Thoracic aorta (tissue), 2 donors: ENCODE measurements at places on chromosomes 3 and 15. TPM values are rescaled to one million over a fixed set of nuclear protein-coding genes. Genes with fewer than 3 reads are reported as not detected.

DNA sequence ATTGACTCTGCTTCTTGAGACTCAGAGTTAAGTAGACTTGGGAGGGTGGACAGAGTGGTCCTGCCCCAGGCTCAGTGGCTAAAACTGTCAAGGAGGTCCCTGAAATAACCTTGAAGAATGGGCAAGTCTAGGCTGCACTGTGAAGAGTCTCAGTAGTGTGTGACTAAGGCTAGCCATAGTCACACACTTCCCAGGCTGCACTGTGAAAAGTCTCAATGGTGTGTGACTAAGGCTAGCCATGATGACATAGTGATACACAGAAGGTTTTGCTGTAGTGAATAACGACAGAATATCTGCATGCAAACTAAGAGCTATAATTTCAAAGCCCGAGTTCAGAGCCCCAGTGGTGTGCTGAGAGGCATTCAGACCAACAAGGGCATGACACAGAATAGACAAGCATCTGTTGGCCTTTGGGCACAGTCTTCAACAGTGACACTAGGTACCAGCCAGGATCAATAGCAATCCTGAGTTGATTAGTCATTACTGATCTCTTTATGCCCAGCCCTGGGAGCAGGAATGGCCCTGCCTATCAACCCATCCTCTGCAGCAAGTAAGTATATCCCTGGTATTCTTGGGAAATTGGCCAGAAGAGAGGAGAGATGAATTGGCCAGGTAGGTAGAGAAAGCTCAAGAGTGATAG, 72.4 kb upstream of the BBX start:
- no peaks in the 10 kb centered on the region for H3K36me3 ChIP-seq
- no peak overlapping the region for H3K27ac ChIP-seq
- H3K27me3 ChIP-seq = no peaks in the 10 kb centered on the region
- H3K4me1 ChIP-seq = no peaks in the 10 kb centered on the region

DNA sequence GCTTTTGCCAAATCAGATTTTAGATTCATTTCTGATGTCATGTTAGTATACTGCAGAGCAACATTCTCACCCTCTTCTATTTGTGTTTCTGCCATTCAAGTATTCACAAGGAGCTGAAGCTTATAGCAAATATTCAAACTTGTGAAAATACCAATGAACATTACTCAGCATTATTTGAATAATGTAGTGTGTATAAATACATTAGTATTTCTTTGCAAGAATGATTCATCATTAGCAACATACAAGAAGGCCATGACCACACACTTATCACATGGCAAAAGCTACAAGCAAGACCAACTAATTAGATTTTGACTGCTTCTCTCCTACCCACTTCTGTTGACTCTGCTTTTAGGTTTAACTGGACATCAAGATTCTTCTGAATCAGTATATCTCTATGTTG, 124.9 kb downstream of the IGSF11 start:
- no peaks in the 10 kb centered on the region for H3K36me3 ChIP-seq
- H3K27me3 ChIP-seq = no peaks in the 10 kb centered on the region
- no peak for DNase-seq
- no peak overlapping the region for H3K27ac ChIP-seq
- no peak overlapping the region for H3K4me3 ChIP-seq

IGSF10 gene
- total RNA-seq = 34.6 TPM

DNA sequence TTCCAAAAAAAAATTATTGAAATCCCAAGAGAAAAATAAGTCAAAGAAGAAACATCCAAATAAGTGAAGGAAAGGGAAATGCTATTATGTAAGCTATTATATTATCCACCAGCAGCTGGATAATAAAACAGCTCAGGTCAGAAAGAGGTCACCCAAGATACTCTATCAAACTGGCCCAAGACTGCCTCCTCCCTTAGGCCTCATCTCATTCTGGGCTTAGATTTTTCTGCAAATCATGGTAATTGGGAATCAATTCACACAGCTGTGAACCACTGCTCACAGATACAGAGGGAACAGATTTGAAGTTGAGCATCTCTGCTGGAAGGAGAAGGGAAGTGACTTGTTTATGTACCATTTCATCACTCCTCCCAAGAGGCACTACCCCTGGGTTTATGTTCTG, 294.6 kb upstream of the DPPA4 start:
- no peaks in the 10 kb centered on the region for H3K4me1 ChIP-seq
- no peak for DNase-seq
- H3K27me3 ChIP-seq = no peaks in the 10 kb centered on the region
- H3K27ac ChIP-seq = no peak overlapping the region

PLCB2 gene
- total RNA-seq = 17.7 TPM
